ENCODE measurements at places on chromosomes 2 and 18.
A peak's percentile ranks its signal among the peaks of the same experiment; 100 is the strongest.

GRCh38 chr2:202141329-202141947 is 68.4 kb downstream of the KIAA2012 start:
- DNase-seq: no peak

- DNase-seq: no peak
These were observed 19.1 kb downstream of the COL3A1 start for GRCh38 chr2:188993247-188993646.

DNA sequence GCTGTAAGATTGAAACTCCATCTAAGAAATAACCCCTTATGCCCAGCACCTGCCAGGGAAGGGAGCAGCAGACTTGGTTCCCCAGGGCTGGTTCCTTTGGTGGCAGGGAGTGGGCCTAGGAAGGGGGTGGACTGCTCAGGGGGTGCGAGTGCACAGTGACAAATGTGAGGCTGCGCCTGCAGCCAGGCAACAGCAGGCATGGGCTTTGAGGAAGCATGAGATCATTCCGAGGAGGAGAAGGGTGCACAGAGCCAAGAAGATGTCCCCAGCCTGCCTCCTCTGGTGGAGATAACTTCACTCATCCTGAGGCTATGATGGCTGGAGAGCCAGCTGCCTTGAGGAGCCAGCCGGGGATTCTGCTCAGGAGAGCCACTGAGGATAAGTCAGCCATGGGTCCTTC is 158.0 kb downstream of the CAPN13 start:
- DNase-seq: no peak

- DNase-seq: no peak
These were observed 312.7 kb downstream of the CELF4 start for GRCh38 chr18:37252854-37253393.

DNA sequence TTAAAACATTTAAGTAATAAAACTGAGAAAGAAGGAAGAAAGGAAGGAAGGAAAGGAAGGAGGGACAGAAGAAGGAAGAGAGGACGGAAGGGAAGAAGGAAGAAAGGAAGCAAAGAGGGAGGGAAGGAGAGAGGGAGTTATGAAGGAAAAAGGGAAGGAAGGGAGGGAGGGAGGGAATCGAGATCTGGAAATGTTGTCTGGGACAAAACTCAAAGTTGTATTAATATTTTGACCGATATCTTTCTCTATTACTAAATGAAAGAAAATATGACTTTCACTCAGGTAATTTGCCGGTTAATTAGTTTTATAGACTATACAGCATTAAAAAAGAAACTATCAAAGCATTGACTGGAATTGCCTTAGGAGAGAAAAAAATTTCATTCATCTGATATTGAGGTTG is 44.4 kb downstream of the G6PC2 start:
- no peak for DNase-seq

DNA sequence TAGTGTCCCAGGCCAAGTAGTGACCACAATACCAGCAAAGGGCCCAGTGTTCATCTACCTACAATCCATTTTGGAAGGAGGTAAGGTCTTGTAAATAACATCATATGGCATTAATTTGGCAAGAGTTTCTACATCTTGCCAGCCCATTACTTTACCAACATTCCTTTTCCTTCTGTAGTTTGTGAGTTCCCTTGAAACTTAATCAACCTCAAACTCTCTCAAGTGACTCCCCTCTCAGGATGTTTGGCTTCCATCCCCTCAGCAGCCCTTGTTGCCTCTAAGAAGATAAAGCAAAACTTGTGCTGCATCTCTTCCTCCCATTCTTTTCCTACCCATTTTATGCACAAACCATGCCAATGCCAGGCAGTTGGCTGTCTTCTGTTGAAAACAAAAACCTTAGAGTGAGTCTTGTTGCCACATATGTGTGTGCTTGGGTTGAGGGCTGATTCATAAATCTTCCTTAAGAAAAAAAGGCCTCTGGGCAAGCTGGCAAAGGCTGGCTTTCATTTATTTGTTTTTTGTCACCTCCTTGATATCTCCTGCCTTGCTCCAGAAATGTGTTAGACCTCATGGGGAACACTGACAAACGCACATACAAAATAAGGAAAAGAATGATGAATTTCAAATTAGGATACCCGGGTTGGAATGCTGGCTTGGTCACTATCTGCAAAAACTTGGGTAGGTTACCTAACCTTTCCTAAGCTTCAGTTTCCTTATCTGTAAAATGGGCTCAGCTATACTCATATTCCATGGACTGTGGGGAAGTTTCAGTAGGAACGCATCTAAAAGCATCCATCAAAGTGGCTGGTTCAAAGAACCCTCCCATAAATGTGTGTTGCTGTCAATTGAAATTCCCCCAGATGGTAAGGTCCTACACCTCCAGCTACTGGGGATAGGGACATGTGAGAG is 29.4 kb upstream of the ST3GAL5 start:
- no peak for DNase-seq

GRCh38 chr2:226981791-226982326 is 146.0 kb downstream of the RHBDD1 start:
- DNase-seq: no peak

- DNase-seq: no peak
These were observed 48.9 kb upstream of the IL1R2 start for GRCh38 chr2:101942851-101943250.

DNA sequence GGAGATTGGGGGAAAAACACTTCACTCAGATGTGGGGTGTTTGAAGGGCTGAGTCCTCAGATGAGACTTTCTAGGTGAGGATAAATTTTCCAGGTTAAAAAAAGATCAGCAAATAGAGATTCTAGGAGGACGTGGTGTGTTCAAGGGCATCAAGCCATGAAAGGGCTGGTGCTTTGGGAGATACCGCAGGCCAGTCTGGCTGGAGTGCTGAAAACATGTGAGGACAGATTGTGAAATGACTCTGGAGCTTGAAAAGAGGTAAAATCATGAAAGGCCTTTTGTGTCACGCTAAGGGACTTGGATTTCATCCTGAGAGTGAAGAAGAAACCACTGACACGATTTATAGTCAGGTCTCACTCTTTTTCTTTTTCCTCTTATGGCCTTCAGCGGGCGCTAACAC is 320.5 kb downstream of the DPP10 start:
- no peak for DNase-seq

DNA sequence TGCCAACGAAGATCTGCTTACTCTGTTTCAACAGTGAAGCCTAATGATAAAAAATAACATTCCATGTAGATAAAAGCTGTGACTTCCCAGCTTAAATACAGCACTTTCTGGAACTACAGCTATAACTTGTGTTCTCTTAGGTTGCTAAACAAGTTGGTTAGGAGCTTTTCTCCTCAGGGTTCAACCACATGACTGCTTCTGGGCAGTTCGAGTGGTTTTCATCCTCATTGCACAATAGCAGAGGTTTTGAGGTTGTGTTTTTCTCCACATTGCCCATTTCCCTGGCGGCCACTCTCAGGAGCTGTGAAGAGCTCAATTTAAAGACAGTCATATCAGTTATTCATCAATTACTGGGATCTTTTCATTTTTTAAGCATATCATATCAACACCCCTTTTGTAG is 102.2 kb upstream of the CYP1B1 start:
- no peak for DNase-seq

DNA sequence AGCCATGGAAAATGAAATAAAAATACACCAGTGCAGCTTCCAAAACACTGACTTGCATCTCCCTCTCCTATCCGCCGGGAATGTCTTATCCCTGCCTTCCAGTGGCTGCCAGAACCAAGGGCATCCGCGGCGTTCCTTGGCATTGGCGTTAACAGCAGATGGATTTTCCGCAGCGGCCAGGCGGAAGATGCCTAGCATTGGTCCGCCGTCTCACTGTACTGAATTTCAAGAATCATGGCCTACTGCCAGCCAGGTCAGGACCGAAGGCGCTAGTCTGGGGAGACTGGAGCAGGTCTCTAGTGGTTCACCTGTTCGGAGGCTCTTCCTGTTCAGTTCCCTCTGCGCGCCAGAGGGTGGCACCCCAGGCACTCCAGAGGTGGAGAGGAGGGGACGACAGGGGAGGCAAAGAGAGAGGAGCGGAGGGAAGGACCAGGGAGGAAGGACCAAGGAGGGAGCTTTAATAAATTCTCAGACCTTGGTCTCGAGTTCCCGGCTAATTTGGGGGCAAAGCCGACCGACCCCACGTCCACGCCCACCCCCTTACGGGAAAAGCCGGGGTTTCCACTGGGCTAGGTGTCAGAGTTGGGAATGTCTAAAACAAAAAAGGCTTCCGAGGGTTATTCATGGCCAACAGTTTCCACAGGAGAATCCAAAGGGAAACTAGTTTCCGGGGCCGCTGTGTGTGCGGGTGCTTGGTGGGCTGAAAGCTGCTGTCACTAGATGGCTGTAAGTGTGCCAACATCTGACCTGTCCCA is 3.7 kb upstream of the BCL2L11 start:
- peak; percentile 86 for DNase-seq

Data from AG20443 (cell line).